ENCODE measurements at places on chromosomes 2 and 18.

- DNase-seq, result no peak
Observed at GRCh38 chr2:43344868-43345373, 118.5 kb upstream of the ZFP36L2 start.

- DNase-seq, result no peak
Observed at GRCh38 chr2:2243666-2244065, 87.4 kb downstream of the MYT1L start.

- no peak for DNase-seq
Observed at GRCh38 chr2:96873651-96874096, 3.8 kb upstream of the SEMA4C start.

- DNase-seq, result no peak
Observed at GRCh38 chr2:102520801-102521200, 47.8 kb downstream of the SLC9A4 start.

- no peak for DNase-seq
Observed at GRCh38 chr2:148906124-148906523, 31.1 kb downstream of the KIF5C start.

DNA sequence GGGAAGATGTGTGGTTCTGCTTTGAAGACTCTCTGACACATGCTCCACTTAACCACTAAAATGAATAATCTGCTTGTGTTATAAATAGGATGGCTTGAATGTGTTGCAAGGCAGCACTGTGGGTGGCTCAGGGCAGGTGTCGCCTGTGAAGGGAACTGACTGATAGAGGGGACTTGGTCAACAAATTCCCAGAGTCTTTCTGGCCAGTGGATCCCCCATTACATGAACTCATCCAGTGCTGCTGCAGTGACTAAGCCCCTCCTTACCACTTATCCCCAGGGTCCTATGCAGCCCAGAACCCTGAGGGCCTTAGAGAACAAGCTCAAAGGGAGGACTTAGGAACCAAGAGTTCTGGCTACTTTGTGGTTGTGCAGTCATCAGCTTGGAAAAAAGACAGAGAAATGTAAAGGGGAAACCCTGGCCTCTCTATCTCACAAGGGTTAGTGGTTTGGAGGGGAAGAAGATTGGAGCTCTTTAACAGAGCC lies 226.2 kb upstream of the TNP1 start:
- no peak for DNase-seq

DNA sequence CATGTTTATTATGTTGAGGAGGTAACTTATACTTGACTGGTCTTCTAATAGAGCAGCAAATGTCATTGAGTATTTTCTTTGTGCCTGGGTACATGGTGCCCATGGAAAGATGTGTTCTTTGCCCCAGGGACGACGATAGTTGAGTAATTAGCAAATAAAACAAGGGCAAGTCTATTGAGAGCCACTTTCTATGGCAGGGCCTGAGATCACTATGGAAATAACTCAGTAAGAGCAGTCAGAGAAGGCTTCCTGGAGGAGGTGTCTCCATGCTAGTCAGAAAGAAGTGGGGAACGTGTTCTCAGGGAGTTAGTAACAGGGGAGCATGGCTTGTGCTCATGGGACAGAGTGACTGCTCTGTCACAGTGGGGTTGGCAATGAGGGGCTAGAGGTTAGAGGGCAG lies 28.6 kb downstream of the CTIF start:
- DNase-seq, result no peak

GRCh38 chr18:53148123-53148522 lies 808.1 kb downstream of the DCC start:
- no peak for DNase-seq

- no peak for DNase-seq
Observed at GRCh38 chr2:47232738-47233415, 77.8 kb upstream of the STPG4 start.

DNA sequence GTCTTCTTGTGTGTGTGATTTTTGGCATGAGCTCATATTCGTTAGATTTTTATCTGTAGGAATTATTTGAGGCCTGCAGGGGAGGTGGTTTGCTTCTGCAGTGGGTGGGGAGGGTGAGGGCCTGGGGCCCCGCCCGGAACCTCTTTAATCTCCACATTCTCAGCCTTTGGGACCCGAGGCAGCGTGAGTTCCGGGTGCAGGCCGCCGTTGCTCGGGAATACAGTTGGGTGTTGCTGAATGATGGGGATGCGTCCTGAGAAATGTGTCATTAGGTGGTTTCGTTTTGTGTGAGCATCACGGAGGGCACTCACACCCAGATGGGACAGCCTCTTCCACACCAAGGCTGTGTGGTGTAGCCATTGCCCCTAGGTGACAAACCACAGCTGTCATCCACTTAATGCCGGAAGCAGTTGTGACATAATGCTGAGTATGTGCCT lies 13.7 kb upstream of the GAL3ST2 start:
- peak; percentile 28 for DNase-seq

GRCh38 chr18:64110692-64111480 lies 38.0 kb downstream of the LINC00305 start:
- no peak for DNase-seq

- no peak for DNase-seq
Observed at GRCh38 chr18:62452280-62452831, 70.5 kb upstream of the ZCCHC2 start.

- no peak for DNase-seq
Observed at GRCh38 chr2:160353166-160353565, 140.4 kb downstream of the RBMS1 start.

GRCh38 chr2:31992025-31992579 lies 18.7 kb downstream of the MEMO1 start:
- no peak for DNase-seq

- DNase-seq, result no peak
Observed at GRCh38 chr2:64233376-64233922, 89.2 kb upstream of the PELI1 start.
